CD4-positive, alpha-beta T cell treated with Interleukin-6 at 100 ng/mL for 8 hours (primary cell): ENCODE measurements at places on chromosomes 4 and X.
A peak's percentile ranks its signal among the peaks of the same experiment; 100 is the strongest.

GRCh38 chr4:90165883-90166282 lies 38.7 kb downstream of the CCSER1 start:
- no peak for DNase-seq

GRCh38 chrX:13776387-13776786 lies 40.5 kb downstream of the GPM6B start:
- DNase-seq: no peak

DNA sequence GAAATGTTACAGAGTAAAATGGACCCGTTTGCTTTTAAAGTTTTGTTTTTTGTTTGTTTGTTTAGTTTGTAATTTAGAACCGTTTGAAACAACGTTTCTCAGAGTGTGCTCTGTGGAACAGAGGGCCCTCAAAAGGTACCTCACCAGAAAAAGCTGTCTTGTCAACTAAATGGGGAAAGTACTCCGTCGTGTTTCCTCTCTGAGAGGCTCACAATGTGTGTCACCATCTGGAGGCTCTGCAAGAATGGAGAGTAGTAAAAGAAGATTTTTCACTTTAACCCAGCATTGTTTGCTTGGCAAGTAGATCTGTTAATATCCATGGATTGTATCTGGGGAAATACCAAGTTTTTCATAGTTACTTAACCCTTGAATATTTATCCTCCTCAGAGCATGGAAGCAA lies 1.5 kb upstream of the ENPEP start:
- no peak for DNase-seq

- DNase-seq: no peak
Observed at GRCh38 chr4:41200486-41201017, 13.8 kb downstream of the APBB2 start.

GRCh38 chrX:50691820-50692219 lies 122.2 kb downstream of the SHROOM4 start:
- peak; percentile 26 for DNase-seq

- no peak for DNase-seq
Observed at GRCh38 chrX:141214196-141214595, 28.1 kb downstream of the SPANXC start.
